ENCODE measurements at places on chromosomes 1 and 21.

DNA sequence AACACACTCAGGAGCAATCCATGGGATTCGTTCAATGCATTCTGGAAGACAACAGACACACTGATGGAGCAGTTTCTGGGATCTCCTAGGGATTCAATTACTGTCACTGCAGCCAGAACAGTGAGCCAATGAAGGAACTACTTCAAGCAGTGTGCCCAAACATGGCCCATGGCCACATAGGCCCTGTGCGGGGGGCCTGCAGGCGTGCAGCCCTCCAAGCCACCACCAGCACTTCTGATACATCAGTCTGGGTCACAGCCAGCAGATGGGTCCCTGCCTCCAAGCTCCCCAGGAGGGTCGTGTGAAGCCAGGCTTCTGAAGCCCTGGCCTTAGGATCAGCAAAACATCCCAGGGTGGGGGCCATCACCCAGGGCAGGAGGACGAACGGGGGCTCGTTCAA is 99.3 kb downstream of the RAVER2 start:
- DNase-seq = no peak

DNA sequence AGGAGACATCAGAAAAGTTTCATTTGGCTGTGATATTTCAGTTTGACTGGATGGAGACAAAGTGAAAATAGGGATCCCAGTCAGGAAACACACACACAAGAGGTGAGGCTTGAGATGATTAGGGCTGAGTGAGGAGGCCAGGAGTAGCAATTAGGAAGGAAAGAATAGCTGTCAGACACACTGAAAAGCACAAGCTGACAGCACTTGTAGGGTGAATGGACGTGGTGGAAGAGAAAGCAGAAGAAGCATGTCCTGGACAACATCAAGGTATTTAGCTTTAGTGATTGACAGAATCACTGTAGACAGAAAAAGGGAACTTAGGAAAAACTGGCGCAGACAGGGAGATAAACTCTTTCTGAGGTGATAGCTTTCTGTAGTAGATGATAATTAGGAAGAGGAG is 347.7 kb downstream of the TGFB2 start:
- no peak for DNase-seq

GRCh38 chr1:43537423-43538142 is 6.9 kb downstream of the PTPRF start:
- no peak for DNase-seq

GRCh38 chr21:19565587-19565986 is 1162.0 kb upstream of the TMPRSS15 start:
- DNase-seq = no peak

GRCh38 chr1:161933592-161934588 is 89.8 kb downstream of the OLFML2B start:
- DNase-seq = no peak

DNA sequence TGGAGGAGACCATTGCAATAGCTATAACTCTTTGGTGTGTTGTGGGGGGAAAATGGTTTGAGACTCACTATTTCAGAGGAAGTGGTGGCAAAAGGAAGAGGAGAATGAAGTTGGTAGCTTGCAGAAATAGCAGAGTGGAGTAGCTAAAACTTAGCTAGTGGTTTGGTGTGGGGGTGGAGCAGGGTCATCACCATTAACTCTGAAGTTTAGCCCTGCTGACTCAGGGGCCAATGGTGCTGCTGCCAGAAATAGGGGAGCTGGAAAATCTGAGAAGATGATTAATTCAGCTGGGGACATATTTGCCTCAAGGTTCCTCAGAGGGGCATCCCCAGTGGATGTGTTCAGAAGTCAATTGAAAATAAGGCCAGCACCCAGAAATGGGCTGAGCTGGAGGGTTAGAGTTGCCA is 65.4 kb downstream of the RUNX1 start:
- peak; percentile 72 for DNase-seq

DNA sequence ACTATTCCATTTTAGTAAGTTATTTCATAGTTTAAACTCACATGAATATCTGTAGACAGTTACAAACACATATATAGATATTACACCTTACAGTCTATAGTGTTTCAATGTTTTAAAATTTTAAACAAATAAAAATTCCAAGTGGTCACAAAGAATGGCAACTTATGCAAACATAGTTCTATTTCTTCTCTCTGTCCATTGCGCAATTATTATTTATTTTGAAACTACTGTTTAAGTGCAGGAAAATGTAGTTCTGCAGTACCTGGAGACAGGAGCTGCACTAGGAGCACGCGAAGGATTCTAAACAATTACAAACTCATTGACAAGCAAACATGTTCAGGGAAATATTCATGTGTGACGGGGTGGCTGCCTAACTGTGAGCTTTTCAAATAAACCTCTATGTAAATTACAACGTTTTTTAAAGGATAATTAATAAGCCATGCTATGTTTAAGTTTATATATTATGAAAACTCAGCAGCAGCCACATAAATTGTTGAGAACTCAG is 312.0 kb upstream of the DUSP10 start:
- DNase-seq = no peak

DNA sequence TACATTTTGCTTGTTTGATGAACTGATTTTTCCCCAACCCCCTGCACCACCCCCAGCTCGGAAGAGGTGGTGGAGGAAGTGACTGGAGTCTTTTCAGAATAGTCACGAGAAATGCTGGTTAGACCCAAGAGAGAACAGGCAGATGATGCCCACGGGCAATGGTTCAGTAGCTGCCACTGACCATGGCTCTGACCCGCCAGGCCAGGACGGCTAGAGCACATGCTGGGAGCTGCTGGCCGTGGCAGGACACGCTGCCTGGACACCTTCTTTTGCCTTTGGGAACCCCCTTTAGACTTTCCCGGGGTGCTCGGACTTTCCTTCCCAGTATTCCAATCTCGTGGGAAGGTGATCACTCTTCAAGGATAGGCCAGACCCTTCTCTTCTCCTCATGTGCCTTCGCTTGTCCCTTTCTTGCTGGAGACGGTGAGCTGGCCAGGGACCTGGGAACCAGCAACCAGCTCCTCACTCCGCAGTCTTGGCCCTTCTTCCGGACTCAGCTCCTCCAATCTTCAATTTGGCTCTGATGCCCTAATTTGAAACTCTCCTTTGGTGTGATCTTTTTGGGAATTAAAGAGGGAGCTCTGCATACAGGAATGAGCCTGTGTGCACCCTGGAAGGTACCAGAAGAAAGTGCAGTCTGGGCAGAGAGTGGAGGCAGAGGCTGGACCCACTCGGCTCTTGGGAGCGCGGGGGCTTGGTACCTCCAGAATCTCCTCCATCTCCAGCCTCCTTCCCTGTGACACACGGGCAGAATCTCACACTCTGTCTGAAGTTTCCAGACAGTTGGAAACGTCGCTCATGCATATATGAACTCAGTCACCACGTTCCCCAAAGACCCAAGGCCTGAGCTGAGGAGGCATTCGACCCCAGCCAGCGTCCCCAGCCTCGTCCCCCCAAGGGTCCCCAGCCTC is 4.0 kb upstream of the PDE9A start:
- no peak for DNase-seq

DNA sequence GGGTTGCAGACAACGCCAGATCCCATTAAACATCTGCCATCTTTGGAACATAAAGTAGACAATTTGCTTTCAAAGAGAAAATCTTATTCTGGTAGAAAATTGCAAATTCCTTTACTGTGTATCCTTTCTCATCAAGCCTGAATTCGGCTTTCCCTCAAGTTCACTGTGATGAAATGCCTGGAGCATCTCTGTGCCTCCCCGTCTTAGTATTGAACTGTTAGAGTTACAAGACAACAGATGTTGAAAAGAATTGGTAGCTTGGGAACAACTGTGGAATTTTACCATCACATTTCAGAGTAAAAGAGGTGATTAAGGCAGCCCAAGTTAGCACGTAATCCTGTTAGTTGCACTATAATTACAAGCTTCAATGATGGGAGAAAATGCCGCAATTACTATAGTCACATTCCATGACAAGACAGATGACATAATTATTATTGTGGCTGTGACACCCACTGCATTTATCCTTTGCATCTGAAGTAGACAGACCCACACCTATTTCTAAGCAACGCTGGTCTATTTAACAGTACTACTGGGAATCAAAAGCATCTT is 54.4 kb upstream of the B3GALNT2 start:
- no peak for DNase-seq

- DNase-seq = no peak
These were observed 13.2 kb downstream of the TMEM81 start for GRCh38 chr1:205071028-205071409.

DNA sequence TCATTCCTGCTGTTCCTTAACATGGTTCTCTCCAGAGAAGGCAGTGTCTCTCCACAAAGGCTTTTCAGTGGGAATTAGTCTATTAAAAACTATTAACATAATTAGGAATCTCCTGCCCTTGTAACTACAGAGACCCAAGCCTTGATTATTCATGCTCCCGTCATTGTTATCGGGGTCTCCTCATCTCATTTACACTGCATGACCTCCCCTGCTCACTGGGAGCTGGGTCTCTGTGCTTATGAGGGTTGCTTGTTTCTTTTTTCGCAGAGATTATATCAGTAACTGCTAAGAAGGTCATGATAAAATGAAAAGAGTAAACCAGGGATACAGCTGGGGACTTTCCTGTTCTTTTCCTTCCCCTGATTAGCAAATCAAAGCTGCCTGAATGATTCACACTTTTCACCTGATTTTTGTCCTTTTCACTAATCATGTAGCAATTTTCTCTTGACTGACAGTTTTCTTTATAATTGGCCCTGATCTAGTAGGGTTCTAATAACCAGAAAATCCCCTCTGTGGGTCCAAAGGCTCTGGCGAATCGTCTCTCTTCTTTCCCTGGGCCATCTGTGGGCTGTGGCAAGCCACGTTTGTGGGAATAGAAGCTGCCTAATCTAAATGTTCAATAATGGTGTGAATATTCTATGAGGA is 116.5 kb upstream of the BARHL2 start:
- DNase-seq = no peak

- DNase-seq = peak; percentile 71
These were observed 61.7 kb downstream of the FCRL5 start for GRCh38 chr1:157490467-157491165.

- DNase-seq = no peak
These were observed 159.6 kb upstream of the FGGY start for GRCh38 chr1:59137276-59137615.

DNA sequence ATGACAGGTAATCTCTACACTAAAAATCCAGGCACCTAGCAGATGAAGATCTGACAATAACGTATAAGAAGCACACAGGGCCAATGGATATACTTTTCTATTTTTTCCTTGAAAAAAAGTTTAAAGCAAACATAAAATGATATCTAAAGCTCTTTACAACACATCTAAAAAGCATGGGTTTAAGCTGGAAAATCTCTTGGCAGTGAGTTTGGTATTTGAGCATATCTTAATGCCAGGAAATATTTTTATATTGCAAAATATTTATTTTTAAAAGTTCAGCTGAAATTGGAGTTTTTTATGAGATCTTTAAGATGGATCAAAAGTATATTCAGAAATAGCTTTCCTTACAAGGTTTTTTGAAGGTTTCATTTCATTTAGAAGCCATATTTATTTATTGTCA is 40.5 kb downstream of the SLC5A9 start:
- no peak for DNase-seq

GRCh38 chr1:12460911-12461621 is 156.9 kb downstream of the DHRS3 start:
- no peak for DNase-seq

- no peak for DNase-seq
These were observed 71.6 kb upstream of the SOX13 start for GRCh38 chr1:204001166-204001901.

GRCh38 chr1:15352128-15352957 is 57.3 kb upstream of the EFHD2 start:
- DNase-seq = peak; percentile 55

GRCh38 chr21:43304206-43304605 is 122.7 kb downstream of the SIK1 start:
- DNase-seq = no peak

DNA sequence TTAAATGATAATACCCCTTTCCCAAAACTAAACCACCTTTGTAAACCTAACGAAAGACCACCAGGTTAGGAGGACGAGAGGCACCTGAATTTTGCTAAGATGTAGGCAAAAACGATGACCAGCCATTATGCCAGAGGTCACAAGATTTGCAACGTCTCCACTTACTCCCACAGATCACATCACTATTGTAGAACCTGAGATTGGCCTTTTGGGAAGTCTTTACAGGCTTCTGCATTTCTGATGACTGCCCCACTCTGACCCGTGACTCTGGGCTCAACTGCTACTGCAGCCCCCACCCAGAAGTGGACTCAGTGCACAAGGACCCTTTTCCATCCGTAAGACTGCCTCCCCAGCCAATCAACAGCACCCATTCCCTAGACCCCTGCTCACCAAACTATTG is 36.4 kb upstream of the COL6A2 start:
- DNase-seq = peak; percentile 5

- no peak for DNase-seq
These were observed 595 bp downstream of the GLUL start for GRCh38 chr1:182391028-182391361.

- no peak for DNase-seq
These were observed 411.3 kb downstream of the KIF26B start for GRCh38 chr1:245566134-245566533.

GRCh38 chr1:189868021-189868420 is 609.6 kb downstream of the BRINP3 start:
- DNase-seq = no peak

GRCh38 chr21:32735524-32735923 is 7.7 kb upstream of the SYNJ1 start:
- no peak for DNase-seq

DNA sequence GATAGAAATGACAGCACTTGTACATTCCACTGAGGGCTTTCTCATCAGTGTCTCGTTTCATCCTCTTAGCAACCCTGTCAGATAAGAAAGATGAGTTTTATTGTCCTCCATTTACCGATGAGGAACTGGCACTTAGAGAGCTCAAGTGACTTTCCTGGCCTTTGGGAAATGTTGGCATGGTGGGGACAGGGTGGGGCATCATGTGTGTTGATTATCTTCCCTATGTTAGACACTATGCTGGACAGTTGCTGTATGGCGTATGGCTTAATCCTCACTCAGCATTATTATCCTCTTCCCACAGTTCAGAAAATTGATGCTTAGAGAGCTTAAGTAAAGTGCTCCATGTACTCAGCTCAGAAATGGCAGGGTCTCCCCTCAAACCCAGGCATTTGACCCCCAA is 163.2 kb downstream of the CAMTA1 start:
- no peak for DNase-seq

DNA sequence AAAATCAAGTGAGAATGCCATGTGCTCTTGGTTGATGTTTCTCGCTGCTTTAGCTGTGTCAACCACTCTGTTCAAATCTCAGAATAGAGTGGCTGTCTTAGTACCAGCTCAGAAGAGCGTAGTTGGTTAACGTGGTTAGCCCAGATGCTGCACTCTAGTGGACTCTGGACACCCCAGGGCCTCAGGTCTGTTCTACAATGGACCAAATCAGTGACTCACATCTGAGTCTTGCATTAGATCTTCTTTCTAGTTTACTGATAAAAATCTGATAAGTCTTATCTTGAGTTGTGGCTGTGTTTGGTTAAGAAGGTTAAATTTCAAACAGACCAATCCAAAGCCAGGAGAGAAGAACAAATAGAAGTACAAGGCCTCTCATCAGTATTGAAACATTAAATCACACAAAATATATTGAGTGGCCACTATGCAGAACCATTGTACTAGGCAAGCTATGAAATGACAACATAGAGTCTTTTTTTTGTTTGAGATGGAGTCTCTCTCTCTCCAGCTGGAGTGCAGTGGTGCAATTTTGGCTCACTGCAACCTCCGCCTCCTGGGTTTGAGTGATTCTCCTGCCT is 104.1 kb downstream of the NR5A2 start:
- DNase-seq = no peak

Measured in activated T-cell treated with anti-CD3 and anti-CD28 coated beads, Interleukin-2, amount 50 U/mL, for 24 hours (primary cell).